ENCODE measurements at places on chromosomes 12 and 14.

DNA sequence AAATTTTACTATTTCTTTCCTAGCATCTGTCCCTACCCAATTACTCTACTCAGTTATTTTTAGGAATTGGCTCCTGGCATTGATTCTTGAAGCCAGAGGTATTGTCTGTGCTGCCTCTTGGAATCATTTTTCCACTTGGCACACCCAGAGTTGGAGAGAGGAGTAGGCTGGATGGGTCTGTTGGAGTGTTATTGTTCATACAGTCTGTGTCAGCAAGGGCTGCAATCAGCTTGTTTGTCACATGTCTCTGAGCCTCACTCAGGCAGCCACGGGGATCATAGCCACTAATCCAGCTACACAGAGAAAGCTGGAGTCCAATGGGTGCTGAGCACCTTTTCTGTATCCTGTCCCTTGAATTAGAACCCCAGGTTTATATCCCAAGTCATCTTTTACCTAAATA, 176.0 kb upstream of the DYRK2 start:
- no peaks in the 10 kb centered on the region for H3K4me1 ChIP-seq
- no peak for DNase-seq
- H3K27ac ChIP-seq: no peak overlapping the region

DNA sequence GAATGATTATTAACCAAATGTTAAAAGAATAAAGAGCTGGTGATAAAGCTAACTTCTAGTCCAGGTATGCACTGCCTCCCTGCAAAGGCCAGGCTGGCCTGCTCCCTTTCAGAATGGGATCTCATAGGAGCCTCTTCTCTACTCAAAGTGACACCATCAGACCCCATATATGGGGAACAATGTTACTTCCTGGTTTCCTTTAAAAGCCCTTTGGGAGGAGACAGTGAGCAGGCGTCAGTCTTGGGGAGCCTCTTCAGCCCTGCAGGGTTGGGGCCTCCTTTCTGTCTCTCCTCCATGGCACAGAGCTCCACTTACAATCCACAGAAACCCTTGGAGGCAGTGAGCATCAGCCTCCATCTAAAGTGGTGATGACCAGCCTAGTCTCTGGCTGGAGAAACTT, 17.3 kb upstream of the GPRC5A start:
- no peak overlapping the region for H3K27ac ChIP-seq
- H3K27me3 ChIP-seq: no peaks in the 10 kb centered on the region
- H3K36me3 ChIP-seq: no peaks in the 10 kb centered on the region
- no peaks in the 10 kb centered on the region for H3K4me1 ChIP-seq
- no peak for DNase-seq

- no peaks in the 10 kb centered on the region for H3K4me1 ChIP-seq
- no peaks in the 10 kb centered on the region for H3K36me3 ChIP-seq
- H3K27ac ChIP-seq: no peak overlapping the region
- no peak overlapping the region for H3K4me3 ChIP-seq
- DNase-seq: no peak
These were observed 651.6 kb upstream of the TBX3 start for GRCh38 chr12:115335594-115335993.

DNA sequence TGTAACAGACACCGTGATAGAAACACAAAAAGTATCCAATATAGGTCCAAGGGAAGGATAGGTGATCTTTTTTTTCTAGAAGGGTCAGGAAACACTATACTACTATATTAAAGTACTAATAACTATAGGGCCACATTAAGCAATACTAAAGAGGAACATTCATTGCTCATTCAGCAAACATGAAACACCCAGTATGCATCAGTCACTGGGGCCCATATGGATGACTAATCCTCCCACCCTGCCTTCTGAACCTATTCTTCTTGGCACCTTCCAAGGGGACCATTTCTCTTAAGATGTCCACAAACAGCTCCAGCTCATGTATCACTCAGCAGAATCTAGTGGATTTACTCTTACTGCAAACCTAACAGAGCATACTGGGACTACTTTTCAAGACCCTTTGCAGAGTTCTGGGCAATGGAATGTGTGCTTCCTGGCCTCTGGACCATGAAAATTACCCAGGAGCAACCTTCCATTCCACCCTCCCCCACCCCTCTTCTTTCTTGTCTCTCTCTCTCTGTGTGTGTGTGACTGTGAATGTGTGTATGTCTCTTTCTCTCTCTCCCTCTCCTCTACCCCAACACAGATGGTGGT, 187.9 kb downstream of the EPS8 start:
- no peaks in the 10 kb centered on the region for H3K27me3 ChIP-seq
- no peak for DNase-seq
- no peaks in the 10 kb centered on the region for H3K36me3 ChIP-seq
- no peak overlapping the region for H3K27ac ChIP-seq
- H3K4me1 ChIP-seq: no peaks in the 10 kb centered on the region
- H3K4me3 ChIP-seq: no peak overlapping the region
